ENCODE measurements at places on chromosomes 4 and X. TPM values are rescaled to one million over a fixed set of nuclear protein-coding genes. Genes with fewer than 3 reads are reported as not detected.
A peak's percentile ranks its signal among the peaks of the same experiment; 100 is the strongest.

Gene RAB9B
- 32.7 TPM for total RNA-seq

Gene GDPD2
- 0.72 TPM for total RNA-seq

- no peak for DNase-seq
Measured at GRCh38 chr4:108783665-108784463, 21.0 kb upstream of the ETNPPL start.

GRCh38 chrX:18354369-18355223, at the start of gene SCML2:
SCML2 (minus strand) TSS chrX:18354688; CDS start chrX:18334071, 20,617 bp downstream.
- DNase-seq = peak; percentile 49

Gene AFP
- total RNA-seq = 0.72 TPM

DNA sequence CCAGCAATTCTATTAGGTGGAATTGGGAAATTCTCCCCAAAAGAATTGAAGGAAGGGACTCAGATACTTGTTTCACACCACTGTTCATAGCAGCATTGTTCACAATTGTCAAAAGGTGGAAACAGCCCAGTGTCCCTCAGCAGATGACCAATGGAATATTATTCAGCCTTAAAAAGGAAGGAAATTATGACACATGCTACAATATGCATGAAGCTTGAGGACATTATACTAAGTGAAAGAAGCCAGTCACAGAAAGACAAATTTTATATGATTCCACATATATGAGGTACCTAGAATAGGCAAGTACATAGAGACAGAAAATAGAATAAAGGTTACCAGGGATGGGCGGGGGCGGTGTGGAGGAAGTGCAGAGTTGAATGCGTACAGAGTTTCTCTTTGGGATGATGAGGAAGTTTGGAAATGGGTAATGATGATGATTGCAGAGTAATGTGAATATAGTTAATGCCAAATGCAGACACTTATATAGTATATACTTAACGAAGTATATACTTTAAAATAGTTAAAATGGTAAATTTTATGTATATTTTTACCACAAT, 29.6 kb downstream of the DOCK11 start:
- DNase-seq = no peak

Gene MAGEA2
- 0.24 TPM for total RNA-seq

Gene NIPAL1
- 10.8 TPM for total RNA-seq

Gene VAMP7
- total RNA-seq = 31.5 TPM

DNA sequence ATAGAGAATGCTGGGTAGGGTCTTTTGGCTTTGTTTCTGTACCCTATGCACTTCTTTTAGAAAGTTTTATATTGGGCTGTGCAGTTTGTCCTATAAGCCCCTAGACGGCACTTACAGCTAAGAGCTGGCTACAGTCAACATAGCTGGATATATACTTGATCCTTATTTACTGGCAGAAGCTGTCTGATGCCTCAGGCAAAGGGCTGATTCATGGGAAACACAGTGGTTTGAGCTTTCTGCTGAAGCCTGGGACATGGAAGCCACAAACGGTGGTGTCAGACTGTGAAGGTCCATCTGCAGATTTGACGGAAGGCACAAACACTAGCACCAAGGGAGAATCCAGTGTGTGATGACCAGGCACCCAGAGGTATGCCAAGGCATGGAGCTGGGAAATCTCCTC, 608.4 kb downstream of the ANKRD50 start:
- DNase-seq = no peak

Gene RASL11B
- total RNA-seq = 13.0 TPM

DNA sequence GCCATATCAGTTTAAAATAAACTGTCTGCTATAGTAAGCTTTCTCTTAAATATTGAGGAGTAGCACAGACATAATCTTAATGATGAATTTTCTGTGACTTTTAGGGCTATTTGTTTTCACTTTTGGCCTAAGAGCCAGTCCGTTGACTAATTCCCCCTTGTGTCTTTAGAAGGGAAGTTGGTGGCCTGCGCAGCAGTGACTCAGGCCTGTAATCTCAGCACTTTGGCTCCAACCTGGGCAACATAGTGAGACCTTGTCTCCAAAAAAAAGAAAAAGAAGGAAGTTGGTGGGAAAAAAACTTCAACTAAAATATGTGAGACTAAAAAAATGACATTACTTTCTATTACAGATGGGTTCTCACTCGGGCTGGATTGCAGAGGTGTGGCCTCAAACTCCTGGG, 3.4 kb downstream of the NCAPG start:
- DNase-seq = no peak

DNA sequence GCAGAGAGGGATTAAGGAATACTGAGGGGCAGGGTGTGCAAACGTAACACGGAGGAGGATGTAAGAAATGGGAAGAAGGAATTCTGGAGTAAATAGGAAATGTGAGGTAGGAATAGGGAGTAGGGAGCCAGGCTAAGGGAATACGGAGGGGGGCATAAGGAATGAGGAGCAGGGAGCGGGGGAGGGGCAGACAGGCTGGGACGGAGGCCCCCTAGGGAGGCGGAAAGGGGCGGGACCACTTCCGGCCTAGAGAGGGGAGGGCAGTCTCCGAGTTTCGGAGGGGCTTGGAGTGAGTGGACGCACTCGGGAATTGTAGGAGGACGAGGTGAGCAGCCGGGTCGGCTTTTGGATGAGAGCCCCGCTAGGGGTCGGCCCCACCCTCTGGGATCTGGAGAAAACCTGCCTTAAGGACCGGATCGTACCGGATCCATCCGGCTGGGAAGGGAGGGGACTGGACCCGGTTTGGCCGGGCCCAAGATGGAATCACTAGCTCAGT, 612 bp downstream of the MAGED2 start:
- peak; percentile 84 for DNase-seq

DNA sequence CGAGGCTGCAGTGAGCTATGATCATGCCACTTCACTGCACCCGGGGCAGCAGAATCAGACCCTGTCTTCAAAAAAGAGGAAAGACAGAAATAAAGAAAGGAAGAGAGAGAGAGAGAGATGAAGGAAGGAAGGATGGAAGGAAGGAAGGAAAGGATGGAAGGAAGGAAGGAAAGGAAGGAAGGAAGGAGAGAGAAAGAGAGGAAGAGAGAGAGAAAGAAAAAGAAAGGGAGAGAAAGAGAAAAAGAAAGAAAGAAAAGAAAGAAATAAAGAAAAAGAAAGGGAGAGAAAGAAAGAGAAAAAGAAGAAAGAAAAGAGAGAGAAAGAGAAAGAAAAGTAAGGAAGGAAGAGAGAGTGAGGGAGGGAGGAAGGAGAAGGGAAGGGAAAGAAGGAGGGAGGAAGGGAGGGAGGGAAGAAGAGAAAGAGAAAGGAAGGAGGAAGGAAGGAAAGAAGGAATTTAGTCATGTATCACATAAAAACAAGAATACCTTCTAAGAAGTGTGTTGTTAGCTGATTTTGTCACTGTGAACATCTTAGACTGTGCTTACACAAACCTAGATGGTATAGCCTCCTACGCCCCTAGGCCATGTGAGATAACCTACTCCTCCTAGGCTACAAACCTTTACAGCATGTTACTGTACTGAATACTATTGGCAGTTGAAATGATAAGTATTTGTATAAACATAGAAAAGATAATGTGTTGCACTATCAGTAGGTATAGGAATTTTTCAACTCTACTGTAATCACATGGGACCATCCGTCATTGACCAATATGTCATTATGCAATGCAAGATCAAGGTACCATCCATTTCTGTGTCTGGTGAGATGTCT, 17.4 kb upstream of the AFF1 start:
- DNase-seq = no peak

DNA sequence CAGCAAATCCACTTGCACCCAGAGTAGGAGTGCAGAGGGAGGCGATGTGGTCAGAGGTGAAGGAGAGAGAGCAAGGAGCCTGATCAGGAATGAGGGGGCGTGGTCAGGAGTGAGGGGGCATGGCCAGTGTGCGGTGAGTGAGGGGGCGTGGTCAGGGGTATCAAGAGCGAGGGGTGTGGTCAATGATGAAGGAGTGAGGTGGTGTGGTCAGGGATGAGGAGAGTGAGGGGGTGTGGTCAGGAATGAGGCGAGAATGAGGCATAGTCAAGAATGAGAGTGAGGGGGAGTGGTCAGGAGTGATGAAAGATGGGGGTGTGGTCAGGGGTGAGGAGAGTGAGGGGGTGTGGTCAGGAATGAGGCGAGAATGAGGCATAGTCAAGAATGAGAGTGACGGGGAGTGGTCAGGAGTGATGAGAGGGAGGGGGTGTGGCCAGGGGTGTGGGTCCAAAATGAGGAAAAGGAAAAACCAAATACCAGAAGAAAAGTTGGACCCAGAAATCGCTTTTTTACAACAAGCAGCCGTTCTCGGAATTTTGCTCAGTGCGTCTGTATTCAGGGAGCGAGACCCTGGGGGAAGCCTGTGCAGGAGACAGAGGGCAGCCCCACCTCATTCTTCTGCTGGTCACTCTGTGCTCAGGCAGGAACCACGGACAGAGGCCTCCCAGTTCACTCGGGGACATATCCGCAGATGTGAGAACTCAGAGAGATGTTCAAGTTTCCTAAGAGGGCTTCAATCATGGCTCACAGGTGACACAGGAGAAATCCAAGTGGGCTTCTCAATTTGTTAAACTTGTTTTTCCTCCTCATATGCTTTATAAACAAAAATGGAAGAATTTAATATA, 47.5 kb downstream of the MAGEA1 start:
- DNase-seq = peak; percentile 42

DNA sequence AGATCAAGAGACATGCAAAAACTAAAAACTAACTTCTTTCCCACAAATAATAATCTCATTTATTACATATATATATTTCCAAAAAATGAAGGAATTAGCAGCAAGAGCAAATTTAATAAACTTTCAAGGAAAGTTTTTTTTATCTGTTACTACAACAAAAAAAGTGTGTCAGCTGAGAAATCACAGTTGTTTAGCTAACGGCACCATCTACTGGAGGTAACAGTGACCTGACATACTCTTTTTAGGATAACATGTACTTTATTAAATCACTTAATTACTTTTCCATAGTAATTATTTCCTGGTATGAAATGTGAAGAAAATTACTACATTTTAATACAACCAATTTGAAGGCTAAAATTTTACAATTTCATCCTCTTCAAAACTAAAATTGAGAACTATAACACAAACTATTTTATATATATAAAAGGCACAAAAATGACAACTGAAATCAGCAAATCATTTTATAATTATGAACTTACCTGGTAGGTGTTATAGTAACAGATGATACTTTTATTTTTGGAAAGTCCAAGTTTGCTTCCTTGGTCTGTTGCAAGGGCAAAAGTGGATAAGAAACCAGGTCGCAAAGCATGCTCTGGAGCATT, 9.1 kb downstream of the LAMTOR3 start:
- peak; percentile 36 for DNase-seq

Gene MAGEE2
- total RNA-seq = 0.48 TPM

DNA sequence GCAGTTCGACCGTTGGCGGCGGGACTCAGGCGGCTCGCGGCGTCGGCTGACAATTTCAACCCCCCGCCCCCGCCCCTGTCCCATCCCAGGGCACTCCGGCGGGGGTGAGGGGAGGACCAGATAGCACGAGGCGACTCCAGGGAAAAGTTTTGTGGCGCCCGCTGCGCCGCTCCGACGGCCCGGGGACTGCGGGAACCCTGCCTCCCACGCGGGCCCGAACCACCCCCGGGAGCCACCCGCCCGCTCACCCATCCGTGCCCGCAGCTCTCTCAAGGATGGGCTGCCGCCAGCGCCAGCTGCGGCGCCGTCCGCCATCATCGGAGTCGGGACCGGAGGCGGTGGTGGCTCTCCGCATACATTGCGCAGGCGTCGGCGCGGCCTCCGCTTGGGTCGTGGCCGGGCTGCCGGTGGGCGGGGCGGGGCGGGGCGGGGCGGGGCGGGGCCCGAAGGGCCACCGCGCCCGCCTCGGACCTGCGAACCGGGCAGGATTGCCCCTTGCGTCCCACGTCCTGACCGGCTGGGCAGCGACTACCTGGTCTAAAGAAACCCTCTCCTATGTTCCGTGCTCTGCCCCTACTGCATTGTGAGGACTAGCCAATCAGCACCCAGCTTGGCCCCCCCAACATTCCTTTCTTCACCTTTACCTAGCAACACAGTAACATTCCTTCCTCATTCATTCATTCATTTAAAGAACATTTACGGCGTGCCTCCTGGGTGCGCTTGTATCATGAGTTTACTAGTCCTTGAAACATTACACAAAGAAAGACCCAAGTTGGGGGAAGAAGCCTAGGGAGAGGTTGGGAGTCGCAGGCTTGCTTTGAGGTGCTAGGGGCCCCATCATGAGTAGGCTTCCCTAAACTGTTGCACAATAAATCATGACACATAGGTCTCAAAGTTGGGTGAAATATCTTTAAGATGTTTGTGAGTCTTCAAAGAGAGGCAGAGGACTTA, at the start of gene MAP7D3:
Gene MAP7D3, minus strand, starts transcription at position 360 of the 951 bp plus-strand sequence. Its CDS starts 42 bp downstream, at position 318.
- peak; percentile 56 for DNase-seq

- no peak for DNase-seq
Measured at GRCh38 chr4:159006202-159006601, 96.7 kb upstream of the RAPGEF2 start.

Measured in umbilical cord (tissue), 2 donors.